ENCODE measurements at places on chromosomes 1 and 21.

GRCh38 chr1:4976859-4977440, 322.5 kb downstream of the AJAP1 start:
- no peak for DNase-seq

DNA sequence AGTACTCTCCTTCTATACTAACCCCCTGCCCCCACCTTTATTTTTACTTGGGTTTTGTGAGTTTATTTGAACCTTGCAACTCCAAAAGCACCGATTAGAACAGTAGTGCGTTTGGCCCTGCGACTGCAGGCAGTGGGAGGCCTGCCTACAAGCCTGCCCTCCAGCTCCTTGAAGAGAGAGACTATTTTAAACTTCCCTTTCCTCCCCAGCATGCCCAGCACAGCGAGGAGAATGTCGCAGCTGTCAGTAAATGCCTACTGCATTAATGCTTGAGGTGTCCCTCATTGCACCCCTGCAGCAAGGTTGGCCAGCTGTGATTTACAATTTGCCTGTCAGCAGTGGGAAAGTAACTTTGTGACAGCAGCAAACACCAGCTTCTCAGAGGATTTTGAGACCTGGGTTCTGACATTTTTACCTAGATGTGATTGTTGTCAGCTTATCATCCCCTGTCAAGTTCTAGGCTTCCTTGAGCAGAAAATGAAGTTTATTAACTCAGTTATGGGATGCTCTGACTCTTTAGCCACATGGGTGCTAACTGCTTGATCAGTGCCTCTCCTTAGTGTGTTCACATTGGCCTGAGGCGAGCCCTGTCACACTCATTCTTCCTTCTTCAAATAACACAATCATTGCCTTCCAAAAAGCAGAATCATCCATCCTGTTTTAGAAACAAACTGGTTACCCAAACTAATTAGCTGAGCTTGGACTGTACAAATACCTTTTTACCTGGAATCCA, 170.6 kb downstream of the PDE4B start:
- DNase-seq, result no peak

- peak; percentile 49 for DNase-seq
Observed at GRCh38 chr1:109240158-109241152, 8.9 kb upstream of the CELSR2 start.

- no peak for DNase-seq
Observed at GRCh38 chr1:60583696-60584095, 498.7 kb upstream of the NFIA start.

GRCh38 chr1:231203259-231204057, 37.6 kb upstream of the GNPAT start:
- DNase-seq, result no peak

GRCh38 chr21:46297338-46298271, 11.5 kb downstream of the YBEY start:
- no peak for DNase-seq

GRCh38 chr1:82371844-82372498, 571.2 kb downstream of the ADGRL2 start:
- no peak for DNase-seq

DNA sequence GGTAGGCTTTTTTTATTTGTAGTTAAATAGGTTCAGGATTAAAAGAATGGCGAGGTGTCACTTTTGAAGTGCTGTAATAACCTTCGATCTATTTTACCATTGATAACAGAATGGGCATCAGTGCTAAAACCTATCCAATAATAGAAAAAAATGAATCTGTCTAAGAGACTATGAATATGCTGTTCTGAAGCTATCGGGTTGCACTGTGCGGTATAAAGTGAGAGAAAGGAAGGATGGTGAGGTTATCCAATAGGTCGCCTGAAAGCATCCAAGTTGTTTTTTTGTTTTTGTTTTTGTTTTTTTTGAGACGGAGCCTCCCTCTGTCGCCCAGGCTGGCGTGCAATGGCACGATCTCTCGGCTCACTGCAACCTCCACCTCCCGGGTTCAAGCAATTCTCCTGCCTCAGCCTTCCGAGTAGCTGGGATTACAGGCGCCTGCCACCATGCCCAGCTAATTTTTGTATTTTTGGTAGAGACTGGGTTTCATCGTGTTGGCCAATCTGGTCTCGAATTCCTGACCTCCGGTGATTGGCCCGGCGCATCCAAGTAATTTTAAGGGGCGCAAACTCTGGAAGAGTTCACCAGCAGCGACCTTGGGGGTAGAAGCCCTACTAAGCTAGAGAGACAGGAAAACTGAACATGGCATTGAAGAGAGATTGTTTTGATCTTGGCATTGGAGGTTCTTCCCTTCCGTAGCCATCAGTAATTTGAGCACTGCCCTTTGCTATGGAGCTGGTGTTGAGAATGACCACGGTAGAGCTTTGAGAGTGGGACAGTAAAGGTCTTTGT, 8.7 kb upstream of the MDM4 start:
- DNase-seq, result peak; percentile 61

DNA sequence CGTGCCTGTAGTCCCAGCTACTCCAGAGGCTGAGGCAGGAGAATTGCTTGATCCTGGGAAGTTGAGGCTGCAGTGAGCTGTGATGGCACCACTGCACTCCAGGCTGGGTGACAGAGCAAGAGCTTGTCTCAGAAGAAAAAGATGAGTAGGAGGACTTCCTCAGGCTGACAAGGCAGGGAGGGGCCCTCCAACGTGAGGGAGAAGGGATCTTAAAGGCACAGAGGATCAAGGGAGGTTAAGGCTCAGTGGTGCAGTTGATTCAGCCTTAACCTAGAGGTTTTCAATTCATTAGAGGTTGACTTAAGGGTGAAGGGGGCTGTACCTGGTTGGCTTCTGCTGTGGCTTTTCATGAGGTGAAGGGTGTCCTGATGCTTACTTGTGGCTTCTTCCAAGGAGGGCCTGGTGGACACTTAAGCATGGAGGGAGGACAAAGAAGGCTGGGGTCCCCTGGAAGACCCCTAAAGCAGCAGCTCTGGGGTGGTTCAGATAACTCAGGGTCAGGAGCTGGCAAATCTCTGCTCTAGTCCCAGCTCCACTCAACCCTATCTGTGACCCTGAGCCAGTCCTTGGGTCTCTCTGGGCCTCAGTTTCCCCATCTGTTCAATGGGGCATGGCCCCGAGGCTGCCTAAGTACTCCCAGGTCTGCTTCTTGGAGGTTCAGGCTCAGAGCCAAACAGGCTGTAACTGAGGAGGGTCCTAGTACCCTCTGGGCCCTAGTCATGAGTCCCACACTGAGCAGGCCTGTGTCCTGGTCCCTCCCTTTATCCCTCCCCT, 6.3 kb downstream of the EXTL1 start:
- DNase-seq, result no peak

DNA sequence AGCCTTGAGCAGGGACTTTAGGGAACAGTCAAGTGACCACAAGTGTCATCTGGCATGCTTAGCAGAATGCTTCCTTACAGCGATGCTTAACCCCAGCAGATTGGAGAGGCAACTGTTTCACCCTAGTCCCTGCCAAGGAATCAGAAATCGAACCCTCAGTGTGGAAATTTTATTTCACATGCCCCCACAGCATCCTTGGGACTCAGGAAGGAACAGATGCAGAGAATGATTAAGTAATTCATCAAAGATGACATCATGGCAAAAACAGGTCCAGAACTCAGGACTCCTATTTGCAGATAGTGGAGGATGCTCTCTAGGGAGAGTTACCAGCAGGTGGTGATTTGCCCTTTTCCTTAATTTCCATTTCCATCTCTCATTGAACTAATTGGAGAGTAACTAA, 333.0 kb upstream of the KAZN start:
- no peak for DNase-seq

DNA sequence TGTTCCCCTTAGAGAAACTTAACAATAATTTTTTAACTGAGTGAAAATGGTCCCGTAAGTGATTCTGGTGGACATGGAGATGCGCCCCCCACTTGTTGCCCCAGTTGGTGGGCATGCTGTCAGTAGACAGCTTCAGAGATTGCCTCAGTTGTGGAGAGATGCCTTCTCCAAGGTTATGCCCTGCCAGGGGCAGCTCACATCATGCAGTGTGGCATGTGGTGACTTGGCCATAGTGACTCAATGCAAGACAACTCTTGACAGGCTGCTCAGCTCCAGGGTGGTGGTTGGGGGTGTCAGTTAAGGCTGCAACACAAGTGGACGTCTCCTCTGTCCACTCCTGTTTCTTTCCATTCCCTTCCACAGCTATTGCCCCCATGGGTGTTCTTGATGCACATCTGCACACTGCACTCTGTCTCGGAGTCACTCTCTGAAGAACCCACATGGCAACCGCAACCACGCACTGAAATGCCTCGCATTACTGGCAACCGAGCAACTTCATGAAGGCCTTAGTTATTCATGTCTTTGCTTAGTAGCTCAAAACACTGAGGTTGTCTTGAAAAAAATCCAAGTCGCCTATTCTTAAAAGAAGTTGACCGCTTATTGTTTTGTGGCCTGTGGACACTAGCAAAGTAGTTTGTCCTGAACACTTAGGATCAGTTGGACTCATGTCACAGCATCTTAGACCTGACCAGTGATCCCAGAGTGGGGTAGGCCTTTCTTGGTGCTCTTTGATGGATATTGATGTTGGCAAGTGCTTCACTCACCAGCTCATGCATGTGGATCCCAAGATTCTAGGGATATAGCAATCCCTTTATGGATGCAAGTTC, 54.8 kb upstream of the USP1 start:
- no peak for DNase-seq

DNA sequence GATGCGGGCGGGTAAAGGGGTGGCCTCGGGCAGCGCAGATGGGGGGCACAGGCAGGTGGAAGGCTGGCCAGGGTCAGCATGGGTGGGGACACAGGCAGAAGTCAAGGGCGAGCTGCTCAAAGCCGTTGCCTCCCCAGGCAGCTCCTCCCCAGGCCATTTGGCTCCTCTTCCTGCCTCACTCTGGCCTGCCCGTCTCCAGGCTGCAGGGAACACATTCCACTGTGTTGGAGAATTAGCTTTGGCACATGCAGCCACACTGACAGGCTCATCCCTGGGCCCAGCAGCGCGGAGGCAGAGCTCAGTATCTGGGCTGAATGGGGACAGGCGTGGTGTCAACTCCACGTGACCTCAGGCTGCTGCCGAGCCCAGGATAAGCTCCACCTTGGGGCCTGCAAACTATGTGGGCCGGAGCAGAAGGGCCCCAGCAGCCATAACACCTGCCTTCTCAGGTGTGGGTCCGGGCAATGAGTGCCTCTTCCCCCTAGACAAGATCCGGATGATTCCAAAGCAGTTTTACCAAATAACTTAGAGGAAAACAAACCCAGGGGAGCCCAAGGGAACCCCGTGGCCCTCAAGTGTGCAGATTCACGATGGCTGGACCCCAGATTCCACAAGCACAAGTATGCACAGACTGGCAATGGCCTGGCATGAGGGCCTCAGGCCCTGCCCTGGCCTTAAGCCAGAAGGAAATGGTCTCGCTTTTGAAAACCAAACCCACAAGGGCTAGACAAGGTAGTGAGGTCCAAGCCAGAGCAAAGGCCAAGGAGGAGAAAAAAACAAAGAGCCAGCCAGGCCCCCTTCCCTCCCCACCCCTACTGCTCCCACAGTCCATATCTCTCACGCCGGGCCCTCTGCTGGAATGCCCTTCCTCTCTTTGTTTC, 40.2 kb downstream of the HSPG2 start:
- no peak for DNase-seq

- DNase-seq, result no peak
Observed at GRCh38 chr1:193408782-193409293, 222.4 kb upstream of the B3GALT2 start.

- DNase-seq, result peak; percentile 76
Observed at GRCh38 chr1:247373721-247374141, 42.1 kb upstream of the ZNF496 start.

- DNase-seq, result no peak
Observed at GRCh38 chr1:229689273-229689672, 63.2 kb downstream of the URB2 start.

DNA sequence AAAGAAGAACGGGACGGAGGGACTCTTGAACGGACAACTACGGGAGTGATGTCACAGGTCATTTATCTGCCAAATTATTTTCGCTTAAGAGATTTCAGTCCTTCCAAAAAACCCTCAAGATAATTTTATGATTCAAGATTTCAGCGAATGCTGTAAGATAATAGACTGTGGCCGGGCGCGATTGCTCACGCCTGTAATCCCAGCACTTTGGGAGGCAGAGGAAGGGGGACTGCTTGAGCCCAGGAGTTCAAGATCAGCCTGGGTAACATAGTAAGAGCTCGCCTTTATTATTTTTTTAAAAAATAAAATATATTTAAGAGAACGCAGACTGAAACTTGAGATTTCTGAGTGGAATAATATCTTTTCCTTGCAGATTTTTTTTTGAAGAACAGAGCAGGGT, 609 bp downstream of the RWDD2B start:
- DNase-seq, result no peak

DNA sequence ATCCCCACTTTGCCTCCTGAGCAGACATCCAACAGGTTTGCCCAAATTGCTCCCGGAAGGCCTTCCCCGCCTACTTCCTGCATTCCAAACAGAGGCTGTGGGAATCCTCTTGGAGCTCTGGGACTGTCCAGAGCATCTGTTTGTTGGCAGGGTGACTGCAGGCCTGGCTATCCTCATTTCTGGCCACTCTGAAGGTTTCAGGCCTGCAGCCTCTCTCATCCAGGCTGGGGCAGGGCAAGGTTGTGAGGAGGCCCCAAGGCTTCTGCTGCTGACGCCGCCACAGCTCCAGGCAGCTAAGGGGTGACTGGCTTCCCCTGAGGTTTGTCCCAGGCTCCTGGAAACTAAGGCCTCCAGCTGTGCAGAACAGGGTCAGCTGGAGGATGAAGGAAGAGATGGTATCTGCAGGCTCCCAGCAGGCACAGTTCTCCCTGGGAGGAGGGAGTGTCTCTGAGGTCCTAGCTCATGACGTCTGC, 11.3 kb downstream of the CDK18 start:
- DNase-seq, result no peak

DNA sequence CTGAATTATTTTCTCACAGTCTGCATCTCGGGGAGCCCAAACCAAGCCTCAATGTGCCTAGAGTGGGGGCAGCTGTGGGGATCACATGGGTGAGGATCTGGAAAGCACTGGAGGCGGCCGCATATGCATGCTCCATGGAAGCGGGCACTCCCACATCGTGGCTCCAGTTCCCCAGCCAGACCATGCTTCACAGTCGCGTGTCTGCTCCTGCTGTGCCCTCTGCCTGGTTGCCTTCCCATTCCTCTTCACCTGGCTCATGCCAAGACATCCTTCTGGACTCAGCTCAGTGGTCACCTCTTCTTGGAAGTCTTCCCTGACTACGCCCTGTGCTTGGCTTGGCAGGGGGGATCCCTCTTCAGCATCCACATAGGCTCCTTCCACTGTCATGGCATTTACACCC, 32.8 kb downstream of the IGSF21 start:
- DNase-seq, result no peak

DNA sequence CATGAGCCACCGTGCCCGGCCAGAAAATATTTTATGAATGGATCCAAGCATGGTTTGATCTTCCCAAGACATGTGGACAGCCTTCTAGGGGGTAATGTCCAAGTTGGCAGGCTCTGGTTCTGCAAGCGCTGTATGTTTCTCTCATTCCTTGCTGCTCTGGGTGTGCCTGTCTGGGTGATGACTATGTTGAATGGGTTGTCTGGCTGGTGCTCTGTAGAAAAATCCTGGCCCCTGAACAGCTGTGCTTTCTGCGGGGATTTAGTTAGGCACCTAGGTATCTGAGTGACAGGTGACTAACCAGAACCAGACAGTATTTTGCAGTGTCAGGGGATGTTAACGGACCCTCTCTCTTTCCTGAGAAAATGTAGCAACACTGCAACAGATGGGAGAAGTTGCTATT, 14.1 kb downstream of the HUNK start:
- no peak for DNase-seq
